Activated CD8-positive, alpha-beta memory T cell treated with anti-CD3 and anti-CD28 coated beads, Interleukin-2, amount 50 U/mL, for 4 hours (primary cell): ENCODE measurements at places on chromosomes 12 and 14.

- no peak for DNase-seq
Observed at GRCh38 chr14:92888896-92889295, 34.1 kb upstream of the CHGA start.

GRCh38 chr14:47220096-47220495 is 455.3 kb downstream of the MDGA2 start:
- DNase-seq, result no peak

DNA sequence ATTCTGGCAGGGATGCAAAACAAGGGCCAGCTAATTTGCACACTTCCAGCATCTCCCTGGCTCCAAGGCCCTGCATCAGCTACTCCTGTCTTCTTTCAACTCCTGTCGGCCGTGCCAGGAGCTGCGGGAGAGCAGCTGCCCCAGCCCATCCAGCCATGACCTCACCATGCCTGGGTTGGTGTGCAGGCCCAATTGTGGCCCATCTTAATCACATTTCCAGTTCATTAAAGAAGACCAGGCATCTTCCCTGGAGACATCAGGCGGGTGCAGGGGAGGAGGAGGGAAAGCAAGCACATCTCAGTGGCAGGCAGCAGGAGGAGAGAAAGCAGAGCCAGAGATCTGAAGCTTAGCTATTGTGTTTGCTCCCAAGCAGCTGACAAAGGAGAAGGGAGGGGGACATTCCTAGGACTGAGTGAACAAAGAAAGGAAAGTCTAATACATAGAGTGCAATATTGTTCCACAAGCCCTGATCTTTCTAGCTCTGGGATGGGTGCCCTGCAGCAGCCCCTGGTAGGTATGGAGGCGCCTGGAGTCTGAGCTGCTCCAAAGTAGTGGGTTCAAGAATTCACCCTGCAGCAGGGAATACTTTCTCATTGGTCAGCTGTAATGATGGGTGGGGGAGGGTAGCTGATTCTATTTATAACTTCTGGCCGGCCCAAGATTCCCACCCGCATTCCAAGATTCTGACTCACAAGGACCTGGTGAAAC is 40.1 kb downstream of the VWF start:
- no peak for DNase-seq

GRCh38 chr12:26406391-26406790 is 211.0 kb downstream of the SSPN start:
- DNase-seq, result no peak

DNA sequence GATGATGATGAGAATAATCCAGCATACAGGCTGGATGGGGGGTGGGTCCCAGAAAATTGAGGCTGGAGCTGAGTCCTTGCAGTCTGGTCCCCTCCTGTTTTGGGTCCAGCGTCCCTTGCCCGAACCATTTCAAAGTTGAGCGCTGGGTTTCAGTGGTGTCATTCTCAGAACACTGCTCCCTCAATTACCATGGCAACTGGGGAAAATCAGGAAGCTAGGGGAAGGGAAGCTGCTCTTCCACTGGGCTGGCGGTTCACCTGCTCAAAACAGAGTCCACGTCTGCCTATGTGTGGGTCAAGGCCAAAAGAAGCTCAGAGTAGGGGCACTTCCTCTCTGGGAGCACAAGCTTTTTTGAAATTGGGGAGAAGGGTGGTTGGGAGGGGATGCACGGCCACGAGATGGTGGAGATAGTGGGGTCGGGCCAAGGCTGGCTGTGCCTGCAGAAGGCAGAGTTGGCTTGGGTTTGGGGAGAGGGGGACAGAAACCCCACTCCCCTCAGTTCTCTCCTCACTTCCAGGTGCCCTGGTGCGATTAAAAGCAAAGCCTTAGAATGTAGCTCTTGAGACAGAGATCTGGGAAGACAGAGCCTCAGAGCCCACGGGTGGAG is 1.7 kb upstream of the NOS1 start:
- DNase-seq, result no peak

GRCh38 chr12:89844539-89844938 is 135.9 kb upstream of the ATP2B1 start:
- DNase-seq, result no peak

GRCh38 chr14:54420478-54421142 is 20.6 kb downstream of the CNIH1 start:
- DNase-seq, result no peak

DNA sequence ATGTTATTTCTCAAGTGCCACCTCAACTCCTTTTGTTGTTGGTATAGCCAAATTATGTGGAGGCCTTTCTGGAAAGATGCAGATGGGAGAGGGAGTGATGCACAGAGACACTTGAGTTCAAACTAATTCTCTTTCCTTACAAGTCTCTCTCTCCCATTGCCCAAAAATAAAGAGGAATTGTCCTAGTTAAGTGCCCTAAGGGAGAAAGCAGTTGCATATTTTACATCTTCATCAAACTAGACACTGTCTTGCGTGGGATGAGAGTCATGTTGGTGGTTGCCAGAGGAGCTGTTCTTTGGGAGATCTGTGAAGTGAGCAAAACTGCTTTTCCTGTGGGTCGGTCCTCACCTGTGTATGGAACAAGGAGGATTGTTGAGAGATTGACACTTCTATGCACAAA is 72.2 kb downstream of the EP400 start:
- no peak for DNase-seq

- DNase-seq, result no peak
Observed at GRCh38 chr12:56677680-56678079, 10.4 kb downstream of the PTGES3 start.

- no peak for DNase-seq
Observed at GRCh38 chr14:95362138-95362494, 42.4 kb upstream of the CLMN start.

DNA sequence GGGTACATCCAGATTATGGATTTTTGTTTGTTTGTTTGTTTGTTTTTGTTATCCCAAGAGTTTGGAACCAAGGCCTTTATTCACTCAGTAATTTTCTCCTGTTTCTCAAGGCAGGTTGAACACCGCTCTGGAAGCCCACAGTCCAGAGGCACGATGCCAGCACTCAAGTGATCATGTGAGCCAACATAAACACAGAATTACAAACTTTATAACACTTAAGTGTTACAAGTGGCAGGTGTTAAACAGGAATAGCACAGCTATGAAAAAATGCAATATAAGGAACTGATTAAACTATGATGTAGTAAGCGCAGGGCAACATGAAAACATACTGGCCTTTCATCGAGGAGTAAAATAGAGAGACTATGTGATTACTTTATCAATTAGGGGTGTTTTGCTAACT is 1885.8 kb upstream of the SEL1L start:
- no peak for DNase-seq

DNA sequence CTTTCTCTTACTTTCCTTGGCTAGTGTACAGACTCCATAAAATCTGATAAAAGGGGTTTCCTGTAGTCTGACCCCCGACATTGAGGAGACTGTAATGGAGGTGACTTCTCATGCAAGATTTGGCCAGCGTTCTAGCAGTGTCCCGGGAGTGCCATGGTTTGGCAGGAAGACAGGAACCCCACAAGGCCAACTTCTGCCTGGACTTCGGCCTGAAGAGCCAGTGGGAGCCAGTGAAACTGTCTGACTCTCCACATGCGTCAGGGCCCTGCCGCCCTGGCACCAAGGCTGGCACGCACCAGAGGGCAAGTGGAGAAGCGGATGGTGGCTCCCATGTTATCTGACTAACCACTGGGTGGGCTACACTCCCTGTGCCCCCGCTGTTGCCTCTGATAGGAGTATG is 70.5 kb downstream of the TMEM260 start:
- no peak for DNase-seq

- DNase-seq, result no peak
Observed at GRCh38 chr12:125773033-125773640, 707.9 kb downstream of the AACS start.

- no peak for DNase-seq
Observed at GRCh38 chr12:89932954-89933353, 224.3 kb upstream of the ATP2B1 start.

- no peak for DNase-seq
Observed at GRCh38 chr12:119786539-119786938, 90.6 kb downstream of the CIT start.

DNA sequence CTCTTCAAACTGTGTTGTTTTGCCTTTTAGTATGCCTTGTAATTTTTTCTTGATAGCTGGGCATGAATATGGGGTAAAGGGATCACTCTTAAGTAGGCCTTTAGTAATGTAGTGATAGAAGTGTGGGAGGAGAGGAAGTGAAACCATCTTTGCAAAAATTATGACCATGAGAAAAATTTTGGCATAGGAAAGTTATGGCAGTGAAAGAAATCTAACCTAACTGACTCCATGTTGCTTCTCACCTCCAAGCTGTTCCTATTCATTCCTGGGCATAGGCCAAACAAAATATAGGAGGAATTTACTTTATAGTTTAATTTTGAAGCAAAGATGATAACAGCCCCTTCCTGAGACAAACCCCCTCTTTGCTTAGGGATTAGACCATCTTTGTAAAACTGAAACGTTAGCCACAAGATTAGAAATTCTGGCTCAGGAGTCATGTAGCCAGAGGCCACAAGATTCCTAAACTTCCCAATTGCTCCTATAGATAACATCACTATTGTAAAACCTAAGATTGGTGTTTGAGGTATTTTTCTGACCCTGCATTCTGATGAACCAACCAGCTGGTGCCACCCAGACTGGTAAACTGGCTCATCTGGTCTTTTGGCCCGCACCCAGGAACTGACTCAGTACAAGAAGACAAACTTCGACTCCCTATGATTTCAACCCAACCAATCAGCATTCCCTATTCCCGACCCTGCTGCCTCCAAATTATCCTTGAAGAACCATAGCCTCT is 45.8 kb downstream of the CRADD start:
- no peak for DNase-seq

DNA sequence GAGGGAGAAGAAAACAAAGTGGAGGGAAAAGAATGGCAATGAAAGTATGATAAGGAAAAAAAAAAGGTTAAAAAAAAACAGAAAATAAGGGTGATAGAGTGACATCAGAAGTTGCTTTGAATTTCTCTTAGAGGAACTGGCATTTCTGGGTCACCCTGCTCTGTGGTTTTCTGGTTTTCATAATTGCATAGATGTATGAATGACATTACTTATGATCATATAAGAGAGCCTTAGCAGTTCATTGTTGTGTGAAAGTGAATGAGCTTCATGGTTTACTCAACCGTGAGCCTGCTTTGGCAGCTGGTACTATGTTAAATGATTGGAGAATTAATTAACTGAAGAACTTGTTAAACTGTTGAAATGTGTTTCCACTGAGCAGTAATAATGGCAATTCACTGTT is 336.4 kb upstream of the FBXO33 start:
- no peak for DNase-seq

DNA sequence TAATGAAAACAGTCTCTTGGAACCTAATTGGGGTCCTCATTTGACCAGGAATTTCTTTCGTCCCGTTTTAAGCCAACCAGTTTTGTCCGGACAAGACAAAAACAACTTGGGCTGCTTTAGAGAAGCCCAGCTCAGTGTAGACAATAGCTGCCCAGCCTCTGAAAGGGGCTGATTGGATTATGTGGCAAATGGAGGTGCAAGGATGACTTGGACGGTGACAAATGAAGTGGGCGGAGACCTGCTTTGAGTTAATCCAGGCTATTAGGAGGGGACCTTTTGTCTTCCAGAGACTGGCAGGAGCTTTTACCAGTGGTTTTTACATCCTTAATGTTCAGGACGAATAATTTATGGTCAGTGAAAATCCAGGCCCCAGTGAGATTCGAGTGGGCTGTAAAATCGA is 4.8 kb downstream of the MEG3 start:
- no peak for DNase-seq

- no peak for DNase-seq
Observed at GRCh38 chr12:108576660-108577234, 14.4 kb downstream of the ISCU start.

GRCh38 chr14:79254069-79254775 is 957.1 kb downstream of the DIO2 start:
- DNase-seq, result no peak

- no peak for DNase-seq
Observed at GRCh38 chr12:81161680-81162079, 83.8 kb downstream of the ACSS3 start.

GRCh38 chr12:75862692-75863471 is 168.7 kb downstream of the PHLDA1 start:
- no peak for DNase-seq

- no peak for DNase-seq
Observed at GRCh38 chr12:116466536-116466935, 92.6 kb upstream of the MAP1LC3B2 start.

DNA sequence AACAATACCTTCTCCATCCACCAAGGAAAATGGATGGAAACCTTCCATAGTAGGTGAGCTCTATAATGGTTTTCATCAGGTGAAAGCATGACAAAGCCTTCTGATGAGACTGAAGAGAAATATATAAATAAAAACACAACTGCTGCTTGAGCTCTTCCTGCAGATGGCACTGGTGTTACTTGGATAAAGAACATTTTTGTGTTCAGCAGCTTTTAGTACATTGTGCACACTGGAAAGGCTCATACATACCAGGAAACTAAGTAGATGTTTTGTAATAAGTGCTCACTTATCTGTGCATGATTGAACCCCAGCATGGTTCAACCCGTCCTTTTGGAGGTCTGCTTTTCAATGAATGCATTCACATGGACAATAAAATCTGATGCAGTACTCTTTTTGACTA is 357.3 kb upstream of the MIS18BP1 start:
- DNase-seq, result no peak

- no peak for DNase-seq
Observed at GRCh38 chr12:102522768-102523167, 42.4 kb upstream of the IGF1 start.

DNA sequence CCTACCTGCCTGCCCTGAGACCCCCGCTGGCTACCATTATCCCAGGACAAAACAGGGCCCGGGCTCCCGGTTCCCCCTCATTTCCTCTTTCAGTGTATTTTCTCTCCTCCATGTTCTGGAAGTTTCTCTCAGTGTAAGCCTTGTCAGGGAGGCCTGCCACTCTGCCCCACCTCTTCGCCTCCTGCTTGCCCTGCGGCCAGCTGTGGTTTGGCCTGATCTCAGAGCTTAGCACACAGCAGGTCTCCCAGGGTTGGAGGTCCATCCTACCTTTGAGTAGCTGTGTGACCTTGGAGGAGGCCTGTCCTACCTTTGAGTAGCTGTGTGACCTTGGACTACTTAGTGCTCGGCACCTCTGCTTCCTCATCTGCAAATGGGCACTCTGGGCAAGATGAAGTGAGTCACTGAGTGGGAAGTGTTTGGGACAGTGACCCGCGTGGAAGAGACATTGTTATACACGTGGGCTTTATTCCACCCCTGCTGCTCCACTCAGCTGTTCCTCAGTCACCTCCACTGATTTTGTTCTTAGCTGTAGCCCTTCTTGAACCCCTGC is 212.7 kb downstream of the ZFP36L1 start:
- DNase-seq, result no peak

GRCh38 chr12:81039231-81039630 is 38.6 kb upstream of the ACSS3 start:
- no peak for DNase-seq
